ENCODE measurements at places on chromosomes 5 and 9.

- no peaks in the 10 kb centered on the region for H3K27me3 ChIP-seq
- peak; percentile 83 for DNase-seq
- peaks cover 10% of the 10 kb centered on the region for H3K4me1 ChIP-seq
- H3K27ac ChIP-seq: peak overlapping the region; percentile 1
- no peaks in the 10 kb centered on the region for H3K36me3 ChIP-seq
- H3K4me3 ChIP-seq: no peak overlapping the region
Measured at GRCh38 chr5:134252671-134253070, 26.8 kb upstream of the PPP2CA start.

GRCh38 chr5:108728566-108729241 is 19.0 kb upstream of the FER start:
- H3K4me3 ChIP-seq: peak overlapping the region; percentile 80
- peaks cover 5% of the 10 kb centered on the region for H3K4me1 ChIP-seq
- H3K27me3 ChIP-seq: no peaks in the 10 kb centered on the region
- DNase-seq: no peak

DNA sequence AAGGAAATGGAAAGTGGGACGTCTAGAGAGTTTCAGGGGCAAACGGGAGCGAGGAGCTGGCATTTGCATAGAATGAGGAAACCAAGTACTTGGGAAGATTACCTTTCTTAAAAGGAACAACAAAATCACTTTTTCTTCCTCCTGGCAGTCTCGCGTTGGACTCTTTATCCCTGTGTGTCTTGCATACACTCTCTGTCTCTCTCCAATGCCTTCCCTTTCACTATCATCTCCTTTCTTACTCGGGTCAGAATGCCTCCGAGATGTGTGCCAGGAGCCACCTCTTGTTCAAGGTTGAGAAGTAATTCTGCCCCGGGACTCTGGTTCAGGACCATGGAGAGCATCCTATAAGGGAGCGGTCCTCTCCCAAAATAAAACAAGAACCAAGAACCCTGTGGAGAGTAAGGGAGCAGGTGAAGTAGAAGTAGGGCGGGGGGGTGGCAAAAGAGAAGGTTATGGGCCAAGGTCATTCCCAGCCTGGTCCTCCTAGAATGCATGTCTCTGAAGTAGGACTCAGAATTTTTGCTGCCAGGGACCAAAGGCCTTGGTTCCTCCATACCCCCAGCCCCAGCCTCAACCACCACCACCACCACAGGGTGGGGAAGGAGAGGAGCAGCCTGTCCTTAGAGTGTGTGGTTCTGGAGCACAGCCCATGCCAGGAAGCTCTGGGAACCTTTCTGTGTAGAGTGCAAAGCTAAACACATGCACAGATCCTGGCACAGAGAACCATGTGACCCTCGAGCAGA is 72.1 kb upstream of the ARAP3 start:
- no peak for DNase-seq
- peaks cover 12% of the 10 kb centered on the region for H3K27me3 ChIP-seq
- no peaks in the 10 kb centered on the region for H3K36me3 ChIP-seq
- H3K4me1 ChIP-seq: no peaks in the 10 kb centered on the region
- H3K27ac ChIP-seq: no peak overlapping the region

GRCh38 chr9:23731353-23731752 is 94.7 kb downstream of the ELAVL2 start:
- no peak overlapping the region for H3K27ac ChIP-seq
- no peaks in the 10 kb centered on the region for H3K27me3 ChIP-seq
- DNase-seq: no peak
- H3K36me3 ChIP-seq: no peaks in the 10 kb centered on the region

DNA sequence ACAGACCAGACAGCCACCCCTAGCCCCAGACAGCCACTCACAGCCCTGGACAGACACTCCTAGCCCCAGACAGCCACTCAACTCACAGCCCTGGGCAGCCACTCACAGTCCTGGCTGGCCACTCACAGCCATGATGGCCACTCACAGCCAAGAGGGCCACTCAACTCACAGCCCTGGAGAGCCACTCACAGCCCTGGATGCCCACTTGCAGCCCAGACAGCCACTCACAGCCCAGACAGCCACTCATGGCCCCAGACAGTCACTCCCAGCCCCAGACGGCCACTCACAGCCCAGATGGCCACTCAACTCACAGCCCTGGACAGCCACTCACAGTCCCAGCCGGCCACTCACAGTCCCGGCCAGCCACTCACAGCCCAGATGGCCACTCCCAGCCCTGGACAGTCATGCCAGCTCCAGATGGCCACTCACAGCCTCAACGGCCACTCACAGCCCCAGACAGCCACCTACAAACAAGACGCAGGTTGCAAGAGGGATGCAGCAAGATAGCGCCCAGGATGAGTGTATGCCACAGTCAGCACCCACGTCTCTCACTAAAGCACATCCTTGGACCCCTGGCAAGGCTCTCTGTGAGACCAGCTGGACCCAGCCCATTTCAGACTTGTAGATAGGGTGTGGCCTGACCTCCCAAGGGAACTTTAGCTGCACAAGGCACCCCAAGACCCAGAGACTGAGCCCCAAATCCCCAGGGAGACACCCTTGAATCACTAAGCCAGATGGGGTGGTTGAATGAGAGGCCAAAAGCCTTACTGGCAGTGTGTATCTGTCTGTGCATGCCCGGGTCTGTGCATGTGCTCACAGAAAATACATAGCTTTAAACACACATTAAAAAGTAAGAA is 22.4 kb downstream of the ZDHHC11B start:
- DNase-seq: no peak
- no peaks in the 10 kb centered on the region for H3K27me3 ChIP-seq

DNA sequence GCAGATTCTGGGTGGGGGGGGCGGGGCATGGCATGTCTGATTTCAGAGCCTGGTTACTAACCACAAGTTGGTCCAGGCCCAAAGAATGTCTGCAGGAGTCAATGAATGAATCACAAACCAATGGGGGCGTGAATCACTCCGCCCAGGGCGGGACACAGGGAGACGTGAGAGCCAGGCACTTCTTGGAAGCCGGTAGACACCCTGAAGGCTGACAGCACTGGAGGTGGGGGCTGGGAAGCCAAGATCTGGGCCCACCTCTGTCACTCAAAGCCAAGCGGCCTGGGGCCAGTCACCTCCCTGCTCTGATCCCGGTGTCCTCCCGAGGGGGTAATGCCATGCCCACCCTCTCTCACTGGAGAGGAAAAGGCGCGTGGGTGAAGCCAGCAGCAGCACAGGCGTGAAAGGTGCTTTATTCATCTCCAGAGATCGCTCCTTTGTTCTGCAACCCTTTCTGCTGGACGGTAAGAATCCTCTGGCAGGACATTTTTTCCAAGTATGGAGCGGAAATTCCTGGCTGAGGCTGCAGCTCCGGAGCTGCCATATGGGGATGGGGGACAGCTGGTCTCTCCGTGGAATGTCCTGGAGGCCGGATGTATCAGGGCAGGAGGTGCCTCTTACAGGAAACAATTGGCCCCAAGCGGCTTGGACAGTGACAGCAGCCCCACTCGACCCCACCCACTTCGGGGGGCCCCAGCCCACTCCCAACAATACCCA is 85.0 kb downstream of the STK10 start:
- no peak overlapping the region for H3K4me3 ChIP-seq
- no peaks in the 10 kb centered on the region for H3K27me3 ChIP-seq
- peak; percentile 47 for DNase-seq
- H3K36me3 ChIP-seq: no peaks in the 10 kb centered on the region
- H3K4me1 ChIP-seq: peaks cover 10% of the 10 kb centered on the region

- no peak for DNase-seq
- H3K4me1 ChIP-seq: no peaks in the 10 kb centered on the region
- no peaks in the 10 kb centered on the region for H3K36me3 ChIP-seq
- H3K27me3 ChIP-seq: no peaks in the 10 kb centered on the region
- no peak overlapping the region for H3K27ac ChIP-seq
Measured at GRCh38 chr5:157540707-157541446, 34.7 kb downstream of the ADAM19 start.

DNA sequence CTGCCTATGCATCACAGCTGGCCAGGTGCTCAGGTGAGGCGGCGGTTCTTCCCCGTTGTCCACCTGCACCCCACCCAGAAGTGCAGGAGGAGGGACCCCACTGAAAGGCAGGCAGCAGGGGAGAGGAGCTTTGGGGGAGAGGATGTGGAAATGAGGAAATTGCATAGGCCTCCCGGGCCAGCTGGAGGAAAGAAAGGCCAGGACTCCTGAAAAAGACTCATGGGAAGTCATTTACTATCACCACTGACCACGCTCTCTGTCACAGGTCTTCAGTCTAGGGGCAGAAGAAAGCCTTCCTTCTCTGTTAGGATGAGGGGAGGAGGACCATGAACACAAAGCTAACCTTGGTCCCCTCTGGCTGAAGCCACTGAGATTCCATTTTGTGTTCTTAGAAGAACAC is 28.1 kb downstream of the KCNMB1 start:
- DNase-seq: no peak
- no peaks in the 10 kb centered on the region for H3K36me3 ChIP-seq
- H3K27me3 ChIP-seq: peaks cover 2% of the 10 kb centered on the region
- H3K27ac ChIP-seq: no peak overlapping the region
- H3K4me3 ChIP-seq: no peak overlapping the region

DNA sequence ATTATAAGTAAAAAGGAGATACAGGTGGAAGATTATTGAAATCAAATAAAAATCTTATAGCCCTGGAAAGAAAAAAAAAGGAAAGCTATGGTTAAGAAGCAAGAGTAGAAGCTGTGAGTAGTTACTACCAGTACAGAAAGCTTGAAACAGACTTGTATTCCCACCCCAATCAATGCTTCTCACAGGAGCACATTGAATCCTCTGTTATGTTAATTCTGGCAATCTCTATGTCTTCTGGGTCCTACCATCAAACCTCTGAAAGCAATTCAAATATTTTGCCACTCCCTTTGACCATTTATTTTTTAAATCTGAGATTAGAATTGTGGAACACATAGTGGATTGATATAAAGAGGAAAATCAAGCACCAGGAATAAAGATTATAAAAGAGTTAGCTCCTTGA is 186.5 kb downstream of the MEF2C start:
- H3K4me1 ChIP-seq: 0 out of 2 replicates have a peak, but pooled peaks cover 4% of the 10 kb centered on the region
- no peak for DNase-seq
- no peak overlapping the region for H3K4me3 ChIP-seq
- no peak overlapping the region for H3K27ac ChIP-seq

DNA sequence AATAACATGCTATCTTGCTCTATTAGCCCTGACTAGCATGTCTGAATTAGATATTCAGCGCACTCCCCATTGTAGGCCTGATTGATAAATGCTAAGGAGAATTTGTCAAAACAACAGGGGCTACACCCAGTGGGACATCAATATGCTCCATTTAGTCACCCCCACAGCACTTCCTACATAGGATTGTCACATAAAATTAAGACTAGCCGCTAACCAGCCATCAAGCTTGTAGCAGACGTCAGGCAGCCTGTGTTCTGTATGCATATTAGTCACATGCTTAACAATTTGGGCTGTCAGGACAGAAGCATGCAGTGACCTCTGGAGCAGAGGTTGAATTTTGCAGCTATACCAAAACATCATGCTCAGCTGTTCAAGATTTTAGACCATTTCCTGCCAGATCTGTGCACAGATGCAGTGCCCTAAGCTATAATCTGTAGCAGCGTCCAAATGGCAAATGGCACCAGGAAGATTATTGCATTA is 197.4 kb upstream of the ISL1 start:
- no peaks in the 10 kb centered on the region for H3K27me3 ChIP-seq
- H3K4me1 ChIP-seq: no peaks in the 10 kb centered on the region
- H3K4me3 ChIP-seq: no peak overlapping the region
- no peaks in the 10 kb centered on the region for H3K36me3 ChIP-seq

- DNase-seq: no peak
- no peak overlapping the region for H3K27ac ChIP-seq
- no peaks in the 10 kb centered on the region for H3K27me3 ChIP-seq
- H3K4me1 ChIP-seq: no peaks in the 10 kb centered on the region
- H3K36me3 ChIP-seq: no peaks in the 10 kb centered on the region
- H3K4me3 ChIP-seq: no peak overlapping the region
Measured at GRCh38 chr5:129426071-129426470, 34.0 kb upstream of the ADAMTS19 start.

GRCh38 chr5:140497897-140498296 is 49.6 kb upstream of the EIF4EBP3 start:
- H3K27me3 ChIP-seq: no peaks in the 10 kb centered on the region
- H3K4me1 ChIP-seq: no peaks in the 10 kb centered on the region
- no peak overlapping the region for H3K4me3 ChIP-seq
- no peak overlapping the region for H3K27ac ChIP-seq

- H3K4me3 ChIP-seq: no peak overlapping the region
- no peak for DNase-seq
- no peaks in the 10 kb centered on the region for H3K36me3 ChIP-seq
- no peaks in the 10 kb centered on the region for H3K27me3 ChIP-seq
Measured at GRCh38 chr5:1270933-1271914, 23.6 kb downstream of the TERT start.

GRCh38 chr5:126354012-126354857 is 69.0 kb upstream of the GRAMD2B start:
- H3K27ac ChIP-seq: peak overlapping the region; percentile 77
- peaks cover 12% of the 10 kb centered on the region for H3K4me1 ChIP-seq
- DNase-seq: peak; percentile 58
- no peaks in the 10 kb centered on the region for H3K36me3 ChIP-seq
- no peak overlapping the region for H3K4me3 ChIP-seq

DNA sequence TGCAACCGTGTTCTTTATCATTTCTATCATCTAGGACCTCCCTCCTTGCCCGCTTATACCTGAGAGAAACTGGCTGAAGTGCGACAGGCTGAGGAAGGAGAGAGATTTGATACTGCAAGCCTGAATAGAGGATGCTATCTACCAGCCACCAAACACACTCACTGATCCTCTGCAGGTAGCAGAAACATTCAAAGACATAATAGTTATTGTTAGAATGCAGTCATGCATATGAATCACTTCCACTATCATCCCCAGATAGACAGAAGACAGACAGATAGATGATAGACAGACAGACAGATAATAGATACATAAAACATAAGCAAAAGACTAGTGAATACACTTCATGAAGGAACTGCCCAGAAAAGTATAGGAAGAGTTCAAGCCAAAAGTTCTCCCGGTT is 32.9 kb downstream of the FAM81B start:
- DNase-seq: no peak
- no peak overlapping the region for H3K27ac ChIP-seq
- H3K4me1 ChIP-seq: no peaks in the 10 kb centered on the region
- H3K36me3 ChIP-seq: no peaks in the 10 kb centered on the region
- peaks cover 2% of the 10 kb centered on the region for H3K27me3 ChIP-seq

DNA sequence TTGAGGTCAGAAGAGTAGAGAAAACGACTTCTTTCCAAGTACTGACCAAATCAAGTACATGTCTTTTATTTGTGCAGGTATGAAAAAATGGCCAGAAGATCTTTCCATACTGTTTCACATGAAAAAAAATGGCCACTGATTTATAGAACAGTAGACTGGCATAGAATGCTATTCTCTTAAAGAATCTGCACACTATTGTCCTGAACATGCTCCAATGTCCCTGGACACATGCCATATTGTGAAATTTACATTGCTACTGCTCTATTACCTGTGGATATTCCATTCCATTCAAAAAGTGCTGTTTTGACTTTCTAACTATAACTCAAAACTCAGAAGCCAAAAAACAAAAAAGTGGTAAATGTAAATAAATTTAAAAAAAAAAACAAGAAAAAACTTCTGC is 60.6 kb downstream of the FBXL17 start:
- no peak for DNase-seq
- H3K4me3 ChIP-seq: no peak overlapping the region
- no peaks in the 10 kb centered on the region for H3K36me3 ChIP-seq
- H3K4me1 ChIP-seq: no peaks in the 10 kb centered on the region
- H3K27ac ChIP-seq: no peak overlapping the region
- no peaks in the 10 kb centered on the region for H3K27me3 ChIP-seq

Data from Panc1 (cell line).